Stimulated activated CD4-positive, alpha-beta T cell treated with anti-CD3 and anti-CD28 coated beads, Interleukin-1b, Interleukin-23, amount 100 ng/mL, for 24 hours (primary cell): ENCODE measurements at places on chromosomes 2 and 18.

GRCh38 chr2:210459880-210460279 is 16.7 kb downstream of the LANCL1 start:
- DNase-seq = no peak

- no peak for DNase-seq
Measured at GRCh38 chr2:39476524-39476923, 39.4 kb upstream of the MAP4K3 start.

- DNase-seq = no peak
Measured at GRCh38 chr2:112607680-112608438, 23.4 kb downstream of the CHCHD5 start.

GRCh38 chr2:234320066-234320465 is 176.8 kb downstream of the ARL4C start:
- DNase-seq = no peak

GRCh38 chr2:237874585-237875161 is 15.2 kb downstream of the RAMP1 start:
- DNase-seq = no peak
